Dorsolateral prefrontal cortex (tissue), 122 donors: ENCODE measurements at places on chromosomes 3 and 15.

DNA sequence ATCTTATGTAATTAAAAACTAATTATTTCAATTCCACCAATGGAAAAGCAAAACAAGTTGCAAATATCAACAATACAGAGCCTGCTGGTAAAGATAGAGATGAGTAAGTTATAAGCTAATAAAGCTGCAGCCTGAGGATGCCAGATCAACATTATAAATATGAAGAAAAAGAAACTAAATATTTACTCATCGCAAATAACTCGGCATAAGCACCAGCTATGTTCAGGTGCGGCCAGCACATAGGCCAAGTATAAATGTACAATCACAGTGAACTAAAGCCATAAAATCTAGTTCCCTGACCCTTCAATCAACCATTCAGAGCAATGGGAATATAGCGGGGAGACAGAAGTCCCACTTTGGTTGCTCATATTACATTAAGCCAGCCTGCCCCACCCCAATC, 7.7 kb upstream of the RSL24D1 start:
- DNase-seq: no peak

- DNase-seq: no peak
Measured at GRCh38 chr3:81913886-81914663, 152.6 kb upstream of the GBE1 start.

- no peak for DNase-seq
Measured at GRCh38 chr3:83956431-83956830, 1002.4 kb upstream of the CADM2 start.

- DNase-seq: no peak
Measured at GRCh38 chr3:102476198-102476597, 41.4 kb downstream of the ZPLD1 start.
